ENCODE measurements at places on chromosomes 7 and 10. TPM values are rescaled to one million over a fixed set of nuclear protein-coding genes. Genes with fewer than 3 reads are reported as not detected.

GRCh38 chr10:95792211-95792780 is 36.3 kb downstream of the ENTPD1 start:
- DNase-seq = no peak

- no peak for DNase-seq
Observed at GRCh38 chr7:142345811-142346210, 88.0 kb upstream of the PRSS58 start.

DNA sequence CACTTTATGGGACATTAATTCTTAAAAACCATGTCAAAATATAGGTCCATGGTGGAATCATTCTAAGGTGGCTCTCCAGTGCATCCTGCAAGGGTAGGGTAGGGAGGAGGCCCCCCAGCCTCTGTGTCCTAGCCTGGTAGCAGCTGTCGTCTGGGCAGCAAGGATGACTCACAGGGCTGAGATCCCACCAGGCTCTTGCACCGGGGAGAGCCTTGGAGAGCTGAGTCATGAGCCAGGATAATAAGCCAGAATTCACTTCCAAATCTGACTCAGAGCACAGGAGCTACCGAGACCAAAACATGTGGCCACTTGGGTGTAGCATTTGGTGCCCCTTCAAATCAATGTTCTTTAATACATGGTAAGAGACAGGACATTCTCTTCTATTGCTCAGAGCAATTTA is 298.5 kb downstream of the NEBL start:
- no peak for DNase-seq

DNA sequence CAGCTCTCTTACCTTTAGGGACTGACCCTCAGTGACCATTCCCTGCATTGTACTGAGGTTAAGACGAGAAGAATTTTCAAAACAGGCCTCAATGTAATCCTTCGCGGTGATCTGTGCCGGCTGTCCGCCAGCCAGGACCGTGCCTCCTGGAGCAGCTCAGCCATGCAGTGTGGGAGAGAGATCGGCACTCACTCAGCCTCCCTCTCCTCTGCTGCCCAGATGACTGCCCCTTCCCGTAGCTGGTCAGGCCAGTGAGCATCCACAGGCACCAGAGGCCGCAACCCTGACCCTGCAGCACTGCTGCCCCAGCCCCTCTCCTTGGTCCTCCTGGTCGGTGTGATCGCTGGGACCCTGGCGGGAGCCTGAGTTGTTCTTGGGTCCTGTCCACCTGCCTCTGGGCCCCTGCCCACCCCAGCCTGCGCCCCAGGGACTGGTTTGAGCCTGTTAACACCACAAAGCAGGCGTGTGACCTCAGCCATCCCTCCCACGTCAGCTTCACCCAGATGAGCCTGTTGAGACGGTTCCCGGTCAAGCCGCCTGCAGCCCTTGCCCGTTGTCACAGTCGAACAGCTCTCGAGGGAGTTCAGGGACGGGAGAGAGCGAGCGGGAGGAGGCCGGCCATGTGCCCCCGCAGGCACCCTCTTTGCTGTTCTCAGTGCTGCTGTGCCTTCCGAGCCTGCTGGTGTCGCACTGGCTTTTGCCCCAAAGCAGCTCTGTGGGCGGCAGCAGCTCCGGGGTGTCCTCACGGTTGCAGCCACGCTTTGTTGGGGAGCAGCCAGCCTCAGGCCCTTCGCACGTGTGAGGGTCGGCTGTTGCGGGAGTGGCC is 37.2 kb downstream of the NKX6-2 start:
- DNase-seq = no peak

DNA sequence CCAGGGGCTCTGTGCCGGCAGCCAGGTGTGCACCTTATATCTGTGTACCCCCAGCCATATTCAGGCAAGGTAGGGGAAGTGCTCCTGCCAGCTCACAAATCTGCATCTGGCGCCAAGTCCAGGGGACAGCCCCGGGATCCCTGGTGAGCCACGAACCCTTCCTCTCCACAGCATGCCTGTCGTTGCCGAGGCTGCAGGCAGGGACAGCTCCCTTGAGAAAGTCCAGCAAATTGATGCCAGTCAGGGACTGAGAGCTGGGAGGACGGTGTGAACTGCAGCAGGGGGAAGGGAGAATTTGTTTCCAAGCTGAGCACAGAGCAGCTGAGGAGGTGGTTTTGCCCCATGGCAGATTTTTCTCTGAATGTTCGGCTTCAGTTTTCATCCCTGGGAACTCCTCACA is 919 bp downstream of the PLA2G12B start:
- no peak for DNase-seq

GRCh38 chr10:100510533-100511308 is 8.9 kb downstream of the SEC31B start:
- peak; percentile 66 for DNase-seq

- DNase-seq = no peak
Observed at GRCh38 chr7:84462259-84462658, 267.7 kb upstream of the SEMA3A start.

GRCh38 chr10:35516102-35516670 is 89.0 kb upstream of the GJD4 start:
- DNase-seq = no peak

- DNase-seq = peak; percentile 38
Observed at GRCh38 chr10:71389768-71390460, 6.8 kb upstream of the CDH23 start.

DNA sequence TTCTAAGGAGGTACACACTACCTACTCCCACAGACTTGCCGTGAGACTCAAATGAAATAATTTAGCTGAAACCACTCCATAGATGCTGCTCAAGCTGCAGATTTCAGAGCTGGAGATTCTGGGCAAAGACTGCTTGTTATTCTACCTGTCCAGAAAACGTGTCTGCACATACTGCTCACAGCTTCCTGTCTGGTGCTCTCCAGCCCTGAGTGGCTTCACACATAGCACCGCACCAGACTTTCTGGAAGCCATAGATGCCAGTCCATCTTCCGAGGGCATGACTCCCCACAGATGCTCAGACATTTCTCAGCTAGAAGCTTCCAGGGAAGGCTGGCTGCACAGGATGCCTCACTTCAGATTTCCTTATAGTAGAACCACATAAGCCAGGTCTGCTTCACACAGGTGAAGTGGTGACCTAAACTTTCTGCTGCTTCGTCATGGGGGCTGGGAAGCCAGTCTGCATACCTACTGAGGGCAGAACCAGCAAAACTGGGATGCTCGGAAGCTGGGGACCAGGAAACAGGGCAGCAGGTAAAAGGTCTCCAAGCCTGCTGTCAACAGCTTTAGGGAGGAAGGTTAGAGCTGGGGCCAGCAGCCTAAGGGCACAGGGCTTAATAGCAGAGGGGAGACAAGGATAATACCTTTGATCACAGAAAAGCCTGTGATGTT is 18.2 kb downstream of the CCDC6 start:
- DNase-seq = no peak

DNA sequence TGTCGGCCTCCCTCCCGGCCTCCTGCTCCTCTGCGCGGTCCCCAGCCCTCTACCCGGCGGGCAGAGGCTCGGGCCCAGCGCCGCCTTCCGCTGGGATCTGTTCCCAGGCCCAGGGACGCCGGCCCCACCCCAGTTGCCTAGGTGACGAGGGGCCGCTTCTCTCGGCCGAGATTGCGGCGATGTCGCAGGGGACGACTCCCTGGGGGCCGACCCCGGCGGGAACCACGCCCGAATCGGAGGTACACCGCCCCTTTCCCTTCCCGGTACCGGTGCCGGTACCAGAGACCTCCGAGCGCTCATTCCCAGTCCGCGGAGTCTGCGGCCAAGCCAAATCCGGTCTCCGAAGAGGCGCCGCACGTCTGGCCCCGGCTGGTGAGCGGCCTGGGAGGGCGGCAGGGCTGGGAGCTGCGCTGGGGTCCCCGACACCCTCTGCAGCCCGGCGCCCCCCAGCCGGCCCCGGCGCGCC is at the start of gene CABCOCO1:
TSS of gene CABCOCO1 (plus strand) at position 136 of the 466 bp plus-strand sequence. CDS start at position 180, 44 bp downstream.
- DNase-seq = no peak

DNA sequence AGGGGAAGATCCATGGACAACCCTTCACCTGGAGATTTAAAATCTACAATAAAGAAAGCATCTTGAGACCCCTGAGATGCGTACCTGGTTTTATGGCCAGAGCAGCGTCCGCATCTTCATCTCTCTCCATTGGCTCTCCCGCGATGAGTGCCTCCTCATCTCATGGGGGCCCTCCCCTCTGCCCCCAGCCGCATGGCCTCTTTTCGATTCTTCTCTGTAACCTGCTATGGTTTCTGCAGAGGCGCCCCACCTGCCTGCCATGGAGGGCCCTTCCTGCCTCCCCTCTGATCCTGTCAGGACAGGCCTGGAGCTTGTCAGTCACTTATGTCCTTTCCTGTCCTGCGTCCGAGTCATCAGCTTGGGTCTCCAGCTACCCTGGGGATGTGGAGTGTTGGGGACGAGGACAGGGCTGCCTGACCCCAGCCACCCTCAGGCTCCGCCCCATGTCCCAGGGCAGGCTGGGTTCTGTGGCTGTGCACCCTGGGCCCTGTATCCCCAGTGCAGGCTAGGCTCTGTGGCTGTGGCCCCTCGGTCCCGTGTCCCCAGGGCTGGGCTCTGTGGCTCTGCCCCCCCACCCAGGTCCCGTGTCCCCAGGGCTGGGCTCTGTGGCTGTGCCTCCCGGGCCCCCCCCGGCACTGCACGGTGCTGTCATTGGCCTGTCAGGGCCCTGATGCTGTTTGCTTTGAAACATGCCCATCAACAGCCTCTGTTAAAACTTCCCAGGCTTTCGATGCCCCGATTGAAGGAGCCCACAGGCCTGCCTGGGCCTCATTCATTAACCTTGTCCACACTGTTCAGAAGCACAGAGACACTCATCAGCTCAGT is 99.8 kb downstream of the WDR37 start:
- DNase-seq = peak; percentile 49

DNA sequence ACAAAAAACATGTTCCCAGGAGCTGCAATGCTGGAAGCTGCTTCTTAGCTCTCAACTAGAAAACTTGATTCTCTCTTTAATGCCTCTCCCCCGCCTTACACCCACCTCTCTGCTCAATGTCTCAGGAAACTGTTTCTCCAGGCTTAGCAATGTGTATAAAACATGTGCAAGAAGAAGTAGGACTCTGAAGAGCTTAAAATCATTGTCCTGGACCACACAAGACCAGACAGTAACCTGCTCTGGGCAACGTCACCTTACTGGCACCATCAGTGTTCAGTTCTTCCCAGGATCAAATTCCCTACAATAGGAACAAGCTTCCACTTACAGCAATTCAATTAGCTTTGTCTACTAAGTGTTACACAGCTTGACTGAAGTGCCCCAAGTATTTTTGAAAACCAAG is 104.9 kb downstream of the RAPGEF5 start:
- DNase-seq = no peak

GRCh38 chr10:1613511-1613910 is 123.8 kb downstream of the ADARB2 start:
- DNase-seq = no peak

GRCh38 chr7:96084881-96085553 is 236.9 kb downstream of the SLC25A13 start:
- DNase-seq = no peak

- DNase-seq = peak; percentile 34
Observed at GRCh38 chr10:119199231-119199992, 8.0 kb upstream of the GRK5 start.

GRCh38 chr7:92325858-92326257 is 80.1 kb downstream of the ANKIB1 start:
- DNase-seq = no peak

DNA sequence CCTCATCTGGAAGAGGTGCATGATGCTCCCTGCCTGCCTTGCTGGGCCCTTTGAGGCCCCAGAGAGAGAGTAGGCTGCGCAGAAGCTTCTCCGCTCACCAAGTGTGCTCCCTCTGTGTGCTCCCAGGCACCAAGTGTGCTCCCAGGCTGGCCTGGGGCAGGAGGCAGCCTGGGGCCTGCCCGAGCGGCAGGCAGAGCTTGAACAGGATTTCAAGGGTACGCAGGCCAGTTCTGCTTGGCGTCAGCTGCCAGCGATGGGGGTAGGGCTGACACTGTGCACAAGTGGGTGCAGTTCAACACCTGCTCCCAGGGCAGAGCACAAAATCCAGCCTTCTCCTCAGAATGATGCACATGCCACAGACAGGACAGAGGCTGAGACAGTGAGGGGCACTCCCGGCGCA is 119.7 kb downstream of the FAM53B start:
- no peak for DNase-seq

- DNase-seq = no peak
Observed at GRCh38 chr7:66669088-66669487, 40.4 kb downstream of the KCTD7 start.

DNA sequence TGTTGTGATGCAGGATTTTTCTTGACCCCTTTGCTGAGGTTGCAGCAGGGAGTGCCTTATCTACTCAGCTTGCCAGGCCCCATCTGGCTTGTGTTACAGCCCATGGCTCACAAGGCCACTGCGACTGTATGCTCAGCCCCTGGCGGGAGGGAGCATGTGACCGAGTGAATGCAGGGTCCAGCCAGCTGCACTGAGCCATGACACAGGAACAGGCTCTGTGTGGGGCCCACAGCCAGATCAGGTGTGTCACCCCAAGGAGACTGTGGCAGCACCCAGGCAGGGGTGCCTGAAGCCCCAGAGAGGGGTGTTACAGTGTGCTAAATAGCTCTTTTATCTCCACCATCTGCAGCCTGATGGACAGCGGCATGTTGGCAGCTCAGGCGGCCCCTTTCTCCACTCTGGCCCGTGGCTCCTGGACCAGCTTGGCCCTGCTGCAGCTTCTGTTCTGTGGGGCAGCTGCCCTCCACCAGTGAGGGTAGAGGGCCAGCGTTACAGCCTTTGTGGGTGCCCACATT is 2.6 kb upstream of the PCBD1 start:
- no peak for DNase-seq

GRCh38 chr10:75166623-75166972 is 44.0 kb upstream of the VDAC2 start:
- no peak for DNase-seq

- DNase-seq = no peak
Observed at GRCh38 chr10:92242910-92243671, 47.8 kb downstream of the CPEB3 start.

DNA sequence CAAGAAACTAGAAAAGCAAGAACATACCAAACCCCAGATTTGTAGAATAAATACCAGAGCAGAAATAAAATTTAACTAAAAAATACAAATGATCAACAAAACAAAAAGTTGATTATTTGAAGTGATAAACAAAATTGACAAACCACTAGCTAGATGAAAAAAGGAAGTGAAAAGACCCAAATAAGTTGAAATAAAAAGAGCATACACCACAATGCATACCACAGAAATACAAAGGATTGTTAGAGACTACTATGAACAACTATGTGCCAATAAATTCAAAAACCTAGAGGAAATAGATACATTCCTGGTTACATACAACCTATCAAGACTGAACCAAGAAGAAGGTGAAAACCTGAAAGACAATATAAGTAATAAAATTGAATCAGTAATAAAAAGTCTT is 333.4 kb downstream of the SH2D4B start:
- DNase-seq = no peak

Gene CD36
- not detected for total RNA-seq

Gene ADARB2
- total RNA-seq = 0.27 TPM

Gene MYPN
- total RNA-seq = not detected

Gene NRP1
- total RNA-seq = 0.30 TPM

Gene PLEKHS1
- not detected for total RNA-seq

Gene TCF7L2
- 3.0 TPM for total RNA-seq

Gene CABCOCO1
- not detected for total RNA-seq

Gene AQP1
- total RNA-seq = not detected

Gene FAM131B
- 2.1 TPM for total RNA-seq

Gene HHEX
- total RNA-seq = not detected

Gene DNAJC30
- total RNA-seq = 7.5 TPM

Gene C10orf62
- total RNA-seq = not detected

Gene LAMTOR4
- total RNA-seq = 147 TPM

Gene CPA4
- not detected for total RNA-seq

Gene PPA1
- total RNA-seq = 258 TPM

Gene ITGA8
- total RNA-seq = not detected
